ENCODE measurements at places on chromosomes 6 and 20.
A peak's percentile ranks its signal among the peaks of the same experiment; 100 is the strongest.

GRCh38 chr20:61978491-61978890 is 87.2 kb downstream of the TAF4 start:
- no peak for DNase-seq

DNA sequence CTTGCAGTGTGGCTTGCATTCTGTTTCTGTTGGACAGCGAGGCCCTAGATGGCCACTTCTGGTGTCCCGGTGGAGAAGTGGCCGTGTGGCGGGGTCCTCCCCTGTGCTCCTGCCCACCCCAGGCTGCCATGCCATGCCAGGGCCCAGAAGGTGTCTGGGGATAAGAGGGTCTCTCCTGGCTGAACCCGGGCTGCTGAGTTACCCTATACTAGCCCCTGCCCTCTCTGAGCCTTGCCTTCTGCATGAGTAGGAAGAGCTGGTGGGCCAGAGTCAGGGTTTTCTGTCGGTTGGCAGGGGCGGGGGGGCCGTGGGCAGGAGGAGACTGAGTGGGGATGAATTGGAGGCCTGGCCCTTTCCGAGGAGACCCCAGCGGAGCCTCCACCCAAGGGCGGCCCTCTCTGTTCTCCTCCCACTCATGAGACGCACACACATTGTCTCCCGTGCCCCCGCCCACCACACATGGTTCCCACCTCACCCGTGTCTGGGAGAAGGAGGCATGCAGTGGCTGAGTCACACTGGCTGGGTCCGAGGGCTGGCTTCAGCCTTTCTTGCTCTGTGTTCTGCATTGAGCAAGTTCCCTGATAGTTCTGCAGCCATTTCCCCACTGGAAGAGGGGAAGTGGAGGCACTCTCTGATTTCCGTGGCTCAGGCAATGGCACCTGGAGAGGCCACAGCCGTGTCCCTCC is 24.6 kb downstream of the VSTM2L start:
- DNase-seq: no peak

GRCh38 chr20:34709831-34710567 is 5.9 kb downstream of the TP53INP2 start:
- DNase-seq: peak; percentile 47

GRCh38 chr6:40953486-40953885 is 85.5 kb downstream of the UNC5CL start:
- no peak for DNase-seq

DNA sequence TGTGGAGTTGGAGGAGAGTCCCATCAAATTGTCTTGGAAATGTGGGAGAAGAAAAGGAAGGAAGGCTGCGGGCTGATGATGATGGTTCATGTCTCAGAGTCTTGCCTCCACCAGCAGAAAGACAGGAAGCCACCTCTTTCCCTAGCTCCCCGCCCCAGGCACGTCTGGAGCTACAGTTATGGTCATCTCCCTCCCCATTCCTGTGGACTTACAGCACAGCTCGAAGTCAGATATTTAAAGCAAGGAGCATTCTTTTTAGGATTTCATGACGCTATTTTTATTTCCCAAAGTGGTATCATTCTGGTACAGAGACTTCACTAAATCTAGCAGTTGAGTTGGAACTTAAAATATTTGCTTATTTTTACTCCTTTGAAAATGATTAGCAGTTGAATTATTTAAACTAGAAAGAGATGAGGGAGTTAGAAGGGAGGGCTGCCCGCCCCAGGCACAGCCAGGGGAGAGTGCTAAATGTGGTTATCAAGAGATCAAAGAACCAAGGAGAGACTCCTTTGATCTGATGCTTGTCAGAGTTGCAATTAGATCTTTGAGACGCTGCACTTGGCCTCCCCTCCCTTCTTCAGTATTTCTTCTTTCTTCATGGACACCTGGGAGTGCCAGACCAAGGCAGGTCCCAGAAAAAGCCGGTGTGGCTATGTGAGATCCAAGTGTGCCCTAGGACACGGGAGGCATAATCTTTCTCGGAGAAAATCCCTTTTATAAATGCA is 199.9 kb upstream of the SOX4 start:
- no peak for DNase-seq

- no peak for DNase-seq
These were observed 149.1 kb downstream of the ZDHHC14 start for GRCh38 chr6:157530126-157530525.

DNA sequence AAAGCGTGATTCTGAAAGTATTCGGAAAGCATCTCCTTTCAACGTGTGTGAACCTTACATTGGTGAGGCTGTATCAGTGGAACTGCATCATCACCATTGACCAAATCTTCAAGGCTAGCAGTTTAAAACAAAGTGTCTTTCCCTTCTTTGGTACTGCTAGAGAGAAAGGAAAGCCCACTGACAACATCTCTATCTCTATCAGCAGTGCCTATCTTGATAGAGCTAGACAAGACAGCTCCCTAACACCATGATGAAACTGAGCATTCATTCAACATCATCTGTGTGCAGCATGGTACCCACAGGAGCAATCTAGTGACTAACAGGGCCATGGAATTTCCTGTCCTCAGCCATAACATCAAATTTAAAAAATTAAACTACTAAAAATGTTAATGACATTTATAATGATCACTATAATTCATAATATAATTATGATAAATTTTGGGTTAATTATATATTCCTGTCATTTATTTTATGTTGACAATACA is 31.5 kb upstream of the EDN1 start:
- no peak for DNase-seq

GRCh38 chr20:9172851-9173250 is 104.0 kb downstream of the PLCB4 start:
- no peak for DNase-seq

DNA sequence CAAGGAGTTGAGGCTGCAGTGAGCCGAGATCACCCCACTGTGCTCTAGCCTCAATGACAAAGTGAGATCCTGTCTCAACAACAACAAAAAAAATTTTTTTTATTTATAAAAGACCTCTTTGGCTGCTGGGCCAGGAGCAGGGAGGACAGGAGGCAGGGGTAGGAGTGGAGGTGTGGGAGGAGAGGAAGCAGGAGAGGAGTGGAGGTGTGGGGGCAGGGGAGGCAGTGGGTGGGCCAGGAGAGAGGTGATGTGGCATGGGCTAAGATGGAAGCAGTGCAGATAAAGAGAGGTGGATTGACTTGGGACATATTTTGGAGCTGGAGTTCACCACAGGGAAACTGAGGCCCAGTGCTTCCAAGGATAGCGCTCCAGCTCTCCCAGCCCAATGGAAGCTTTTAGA is 13.4 kb upstream of the CSNK2A1 start:
- no peak for DNase-seq

- peak; percentile 4 for DNase-seq
These were observed 4.5 kb upstream of the TAF8 start for GRCh38 chr6:42045538-42046460.

GRCh38 chr20:58718729-58719128 is 26.1 kb downstream of the NPEPL1 start:
- no peak for DNase-seq

DNA sequence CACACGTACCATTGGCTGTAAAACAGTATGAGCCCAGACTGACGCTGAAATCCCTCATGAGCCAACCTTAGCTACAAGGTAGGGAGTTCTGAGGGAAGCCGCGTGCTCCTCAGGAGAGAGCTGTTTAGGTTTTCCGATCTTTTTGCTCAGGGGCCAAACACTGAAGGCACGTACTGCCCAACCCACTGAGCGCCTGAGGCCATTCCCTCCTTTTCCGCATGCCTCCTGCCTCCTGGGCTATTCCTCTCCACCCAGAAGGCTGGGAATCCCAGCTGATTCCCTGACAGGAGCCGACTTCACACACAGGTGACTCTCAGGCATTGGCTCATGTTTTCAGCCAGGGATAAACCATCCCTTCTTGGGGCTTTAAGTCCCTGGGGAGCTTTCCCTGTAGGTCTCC is 5.4 kb upstream of the FAM83D start:
- DNase-seq: no peak

- DNase-seq: no peak
These were observed 1.5 kb downstream of the FOXC1 start for GRCh38 chr6:1611322-1611571.

GRCh38 chr6:86331919-86332318 is 605.4 kb upstream of the HTR1E start:
- DNase-seq: no peak

DNA sequence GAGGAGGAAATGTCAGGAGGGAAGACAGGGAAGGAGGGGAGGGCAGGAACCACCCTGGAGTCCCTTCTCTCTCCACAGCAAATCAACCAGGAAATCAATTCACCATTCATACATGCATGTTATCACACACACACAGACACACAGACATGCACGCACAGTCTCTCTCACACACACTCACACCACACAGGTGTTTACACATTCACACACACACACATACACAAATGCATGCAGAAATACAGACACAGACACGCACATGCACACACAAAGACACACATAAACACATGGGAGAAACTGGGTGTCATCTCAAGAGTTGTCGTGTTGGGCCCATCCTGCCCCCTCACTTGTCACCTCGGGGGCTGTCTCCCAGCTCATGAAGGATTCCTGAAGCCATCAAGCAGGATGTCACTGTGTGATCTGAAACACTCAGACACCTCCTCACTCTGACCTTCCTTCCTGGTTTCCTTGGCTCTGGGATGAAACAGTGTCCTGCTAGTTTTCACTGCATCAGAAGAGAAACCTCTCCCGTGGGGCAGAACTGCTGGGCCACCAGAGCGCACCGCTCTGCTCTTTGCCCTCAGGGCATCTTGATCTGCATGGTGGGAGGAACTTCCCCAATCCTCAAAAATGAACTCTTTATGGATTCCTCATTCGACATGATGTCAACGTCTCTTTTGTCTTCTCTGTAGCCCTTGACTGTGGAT is 9.2 kb downstream of the RAET1G start:
- DNase-seq: no peak

DNA sequence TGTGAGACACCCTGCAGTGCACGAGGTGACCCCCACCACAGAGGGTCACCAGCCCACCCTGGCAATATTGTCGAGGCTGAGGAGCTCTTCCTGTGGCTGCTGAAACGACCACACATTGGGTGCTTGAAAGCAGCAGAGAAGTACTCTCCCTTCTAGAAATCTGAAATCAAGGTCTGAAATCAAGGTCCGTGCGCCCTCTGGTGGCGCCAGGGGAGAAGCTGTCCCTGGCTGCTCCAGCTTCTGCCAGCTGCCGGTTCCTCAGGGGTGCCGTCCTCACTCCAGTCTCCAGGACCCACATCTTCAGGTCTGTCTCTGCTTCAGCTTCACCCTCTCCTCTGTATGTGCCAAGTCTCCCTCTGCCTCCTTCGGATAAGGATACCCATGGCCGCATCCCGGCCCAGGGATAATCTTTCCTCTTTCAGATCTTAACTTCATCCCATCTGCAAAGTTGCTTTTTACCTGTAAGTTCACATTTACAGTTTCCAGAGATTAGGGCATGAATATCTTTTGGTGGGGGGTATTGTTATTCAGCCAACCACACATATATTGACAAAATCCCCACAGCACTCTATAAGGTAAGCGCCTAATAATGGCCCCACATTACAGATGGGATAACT is 108.3 kb upstream of the PHACTR3 start:
- DNase-seq: peak; percentile 21

GRCh38 chr6:99780556-99780885 is 173.9 kb downstream of the PRDM13 start:
- no peak for DNase-seq

- DNase-seq: no peak
These were observed 242.4 kb downstream of the ALDH8A1 start for GRCh38 chr6:134707342-134708031.

GRCh38 chr6:142944124-142945048 is 590 bp downstream of the HIVEP2 start:
- no peak for DNase-seq

- no peak for DNase-seq
These were observed 304.5 kb downstream of the CD83 start for GRCh38 chr6:14422061-14422460.

- no peak for DNase-seq
These were observed 26.6 kb upstream of the PCMTD2 start for GRCh38 chr20:64228751-64229506.

DNA sequence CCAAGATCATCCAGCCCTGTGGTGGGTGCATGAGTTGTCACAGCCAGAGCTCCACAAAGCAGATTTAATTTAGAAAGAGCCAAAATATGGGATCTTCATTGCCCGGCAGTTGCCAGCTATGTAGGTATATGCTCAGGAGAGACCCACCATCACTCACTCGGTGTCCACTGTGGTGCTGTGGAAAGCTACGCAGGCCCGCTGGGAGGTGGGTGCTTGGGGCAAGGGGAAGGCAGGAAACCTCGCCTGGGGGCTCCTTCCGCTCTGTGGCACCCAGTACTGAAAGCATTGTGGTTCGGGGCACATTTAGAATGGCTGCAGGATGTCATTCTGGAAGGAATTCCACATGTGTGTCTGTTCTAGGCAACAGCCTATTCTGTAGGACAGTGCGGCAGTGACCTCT is 259.9 kb downstream of the TAF4 start:
- DNase-seq: no peak

DNA sequence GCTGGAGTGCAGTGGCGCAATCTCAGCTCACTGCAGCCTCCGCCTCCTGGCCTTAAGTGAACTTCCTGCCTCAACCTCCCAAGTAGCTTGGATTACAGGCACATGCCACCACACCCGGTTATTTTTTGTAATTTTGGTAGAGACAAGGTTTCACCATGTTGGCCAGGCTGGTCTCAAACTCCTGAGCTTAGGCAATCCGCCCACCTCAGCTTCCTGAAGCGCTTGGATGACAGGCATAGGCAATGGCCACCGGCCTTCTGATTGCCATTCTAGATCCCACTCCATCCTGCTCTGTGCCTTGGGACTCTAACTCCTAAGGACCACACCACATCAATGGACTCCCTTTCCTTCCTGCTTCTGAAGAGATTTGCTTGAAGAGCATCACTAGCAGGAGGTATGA is 60.6 kb downstream of the SEL1L2 start:
- no peak for DNase-seq

- no peak for DNase-seq
These were observed 671.8 kb downstream of the QKI start for GRCh38 chr6:164086076-164086887.

DNA sequence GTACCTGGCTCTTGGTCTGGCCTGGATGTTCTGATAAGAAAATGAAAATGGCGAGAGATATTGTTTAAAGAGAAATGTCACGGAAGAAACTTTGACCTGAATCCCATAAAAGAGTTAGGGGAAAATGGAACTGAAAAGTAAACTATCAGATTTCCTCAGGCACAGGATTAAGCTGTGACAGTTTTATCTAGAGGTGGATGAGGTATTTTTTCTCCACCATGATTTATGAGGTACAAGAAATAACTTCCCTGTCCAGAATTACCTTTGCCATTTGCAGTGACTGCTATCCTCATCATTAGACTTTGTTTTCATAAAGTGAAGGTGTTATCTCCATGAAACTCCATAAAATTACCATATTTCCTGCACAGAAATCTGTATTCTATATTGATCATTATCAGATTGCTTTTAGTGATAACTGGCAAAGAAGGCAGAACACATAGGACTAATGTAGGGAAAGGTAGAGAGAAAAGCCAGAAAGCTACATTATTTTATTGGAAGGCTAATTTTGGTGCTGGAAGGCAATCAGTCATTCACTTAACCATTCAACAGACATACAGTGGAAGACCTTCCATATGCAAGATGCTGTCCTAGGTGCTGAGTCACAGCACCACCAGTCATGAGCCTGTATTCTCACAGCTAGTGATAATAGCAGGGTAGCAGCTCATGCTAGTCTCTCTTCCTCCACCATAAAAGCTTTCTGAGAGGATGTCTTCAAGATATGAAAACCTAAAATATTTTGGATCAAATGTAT is 427.3 kb upstream of the CITED2 start:
- DNase-seq: no peak

- no peak for DNase-seq
These were observed 20.5 kb downstream of the GCLC start for GRCh38 chr6:53524455-53524815.

- DNase-seq: no peak
These were observed 97.9 kb downstream of the SOD2 start for GRCh38 chr6:159595173-159595572.

Measured in NCI-H187 (cell line).